Hindlimb muscle (tissue), 1 donor: ENCODE measurements at places on chromosomes 7 and 10.

- DNase-seq = no peak
Measured at GRCh38 chr7:108808549-108809266, 239.0 kb downstream of the DNAJB9 start.

GRCh38 chr10:29857843-29858701 lies 201.3 kb downstream of the JCAD start:
- DNase-seq = peak; percentile 59

- DNase-seq = no peak
Measured at GRCh38 chr10:95739056-95739455, 16.9 kb upstream of the ENTPD1 start.

DNA sequence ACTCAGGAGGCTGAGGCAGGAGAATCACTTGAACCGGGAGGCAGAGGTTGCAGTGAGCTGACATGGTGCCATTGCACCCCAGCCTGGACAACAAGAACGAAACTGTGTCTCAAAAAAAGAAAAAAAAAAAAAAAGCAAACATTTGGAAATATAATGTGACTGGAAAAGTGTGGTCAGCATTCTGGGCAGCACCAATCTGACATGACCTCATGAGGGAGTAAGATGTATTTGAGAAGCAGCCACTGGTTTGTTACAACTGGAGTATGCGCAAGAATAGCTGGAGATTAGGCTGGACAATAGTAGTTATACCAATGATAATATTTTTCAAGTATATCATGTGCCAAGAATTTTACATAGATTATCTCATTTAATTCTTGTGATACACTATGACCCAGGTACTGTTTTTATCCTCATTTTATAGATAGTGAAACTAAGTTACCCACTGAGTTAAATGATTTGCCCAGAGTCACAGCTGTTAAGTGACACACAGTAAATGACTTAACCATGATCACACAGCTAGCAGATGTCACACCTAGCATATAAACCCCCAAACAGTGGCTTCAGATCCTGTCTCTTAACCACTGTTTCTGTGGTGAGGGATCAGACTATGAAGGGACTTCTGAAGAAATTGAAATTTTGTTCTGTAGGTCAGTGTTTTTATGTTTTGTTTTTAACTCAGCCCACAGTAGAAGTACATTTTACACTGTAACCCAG lies 11.1 kb downstream of the MCU start:
- DNase-seq = peak; percentile 47

DNA sequence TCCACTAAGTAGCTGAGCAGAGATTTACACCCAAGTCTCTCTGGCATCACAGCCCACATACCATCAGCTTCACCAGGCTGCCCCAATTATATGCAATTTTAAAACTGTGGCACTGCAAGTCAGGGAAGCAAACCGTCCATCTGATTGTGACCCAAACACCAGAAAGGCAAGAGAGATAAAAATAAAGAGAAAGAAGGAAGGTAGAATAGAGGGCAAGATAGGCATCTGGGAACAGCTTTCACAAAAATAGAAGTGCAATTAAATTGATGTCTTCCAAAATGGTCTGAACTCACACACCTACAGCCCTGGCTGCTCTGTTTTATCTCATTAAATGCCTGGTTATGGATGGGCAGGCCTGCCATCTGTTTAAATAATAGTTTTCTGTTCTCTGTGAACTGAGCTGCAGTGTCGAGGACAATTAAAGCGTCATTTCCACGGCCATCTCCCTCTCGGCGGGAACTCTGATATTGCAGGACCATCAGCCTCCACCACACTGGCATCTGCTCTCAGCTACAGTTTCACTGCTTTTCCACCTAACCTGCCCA lies 509.1 kb downstream of the INHBA start:
- no peak for DNase-seq

- DNase-seq = peak; percentile 60
Measured at GRCh38 chr7:25288556-25289307, 60.4 kb upstream of the NPVF start.

- no peak for DNase-seq
Measured at GRCh38 chr10:13917791-13918190, 331.0 kb downstream of the PRPF18 start.

- DNase-seq = no peak
Measured at GRCh38 chr7:99094401-99094800, 49.5 kb downstream of the SMURF1 start.

GRCh38 chr7:17168416-17168815 lies 130.0 kb upstream of the AHR start:
- no peak for DNase-seq

- no peak for DNase-seq
Measured at GRCh38 chr7:137003086-137003485, 134.6 kb downstream of the CHRM2 start.

GRCh38 chr10:61338146-61338545 lies 115.0 kb downstream of the TMEM26 start:
- DNase-seq = no peak

DNA sequence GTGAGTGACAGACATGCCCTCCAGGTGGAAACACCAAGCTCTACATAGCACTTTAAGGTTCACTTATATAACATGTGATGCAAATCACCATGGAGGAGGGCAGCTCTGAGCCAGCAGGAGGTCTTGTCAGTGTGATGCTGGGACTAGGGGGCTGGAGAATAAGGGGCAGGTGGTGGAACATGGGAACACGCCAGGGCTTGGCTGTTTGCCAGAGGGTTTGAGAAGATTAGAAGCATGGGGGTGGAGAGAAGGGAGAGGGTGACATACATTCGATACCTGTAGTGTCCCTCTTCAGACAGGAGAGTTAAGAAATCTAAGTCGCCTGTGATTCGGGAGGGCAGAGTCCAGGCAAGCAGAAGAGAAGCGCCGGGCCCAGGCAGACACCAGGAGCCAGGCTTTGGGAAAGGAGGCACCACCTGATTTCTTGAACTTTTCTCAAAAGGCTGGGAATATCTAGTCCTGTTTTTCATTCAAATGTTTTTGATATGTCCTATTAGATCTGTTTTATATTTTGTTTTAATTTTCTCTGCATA lies 16.9 kb upstream of the LAMB4 start:
- DNase-seq = no peak

GRCh38 chr10:79353000-79353406 lies 5.7 kb downstream of the PPIF start:
- DNase-seq = no peak

DNA sequence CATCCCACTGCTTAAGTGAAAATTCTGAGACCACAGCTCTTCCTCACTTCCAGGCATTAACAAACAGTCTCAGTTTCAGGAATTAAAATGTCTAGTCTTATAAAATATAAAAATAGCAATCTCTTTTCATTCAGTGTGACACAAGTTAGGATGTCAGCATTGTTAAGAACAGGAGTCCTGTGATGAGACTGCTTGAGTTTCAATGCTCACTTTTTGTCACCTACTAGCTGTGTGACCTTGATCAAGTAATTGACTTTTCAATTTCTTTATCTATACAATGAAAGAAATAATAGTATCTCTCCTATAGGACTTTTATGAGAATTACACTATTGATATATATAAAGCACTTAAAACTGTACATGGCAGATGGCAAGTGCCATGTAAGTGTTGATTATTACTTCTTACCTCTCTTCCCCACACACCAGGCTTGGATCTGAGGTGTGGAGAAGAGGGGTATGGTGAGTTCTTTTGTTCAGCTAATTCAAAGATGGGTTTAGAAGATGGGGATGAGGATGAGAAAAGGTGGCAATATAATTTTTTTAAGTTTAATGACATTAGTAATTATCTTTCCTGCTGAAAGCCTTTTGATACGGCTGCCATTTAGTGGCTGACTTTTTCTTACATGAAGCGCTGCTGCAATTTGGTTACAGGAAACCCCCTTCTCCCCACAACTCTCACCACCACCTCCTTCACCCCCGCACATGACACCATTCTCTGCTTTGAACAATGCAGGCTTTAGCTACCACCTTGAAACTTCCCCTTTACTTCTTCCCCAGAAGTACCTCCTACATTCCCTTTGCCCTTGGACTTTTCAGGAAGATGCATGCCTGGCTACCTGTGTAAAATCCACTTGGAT lies 20.8 kb upstream of the HYAL4 start:
- no peak for DNase-seq

DNA sequence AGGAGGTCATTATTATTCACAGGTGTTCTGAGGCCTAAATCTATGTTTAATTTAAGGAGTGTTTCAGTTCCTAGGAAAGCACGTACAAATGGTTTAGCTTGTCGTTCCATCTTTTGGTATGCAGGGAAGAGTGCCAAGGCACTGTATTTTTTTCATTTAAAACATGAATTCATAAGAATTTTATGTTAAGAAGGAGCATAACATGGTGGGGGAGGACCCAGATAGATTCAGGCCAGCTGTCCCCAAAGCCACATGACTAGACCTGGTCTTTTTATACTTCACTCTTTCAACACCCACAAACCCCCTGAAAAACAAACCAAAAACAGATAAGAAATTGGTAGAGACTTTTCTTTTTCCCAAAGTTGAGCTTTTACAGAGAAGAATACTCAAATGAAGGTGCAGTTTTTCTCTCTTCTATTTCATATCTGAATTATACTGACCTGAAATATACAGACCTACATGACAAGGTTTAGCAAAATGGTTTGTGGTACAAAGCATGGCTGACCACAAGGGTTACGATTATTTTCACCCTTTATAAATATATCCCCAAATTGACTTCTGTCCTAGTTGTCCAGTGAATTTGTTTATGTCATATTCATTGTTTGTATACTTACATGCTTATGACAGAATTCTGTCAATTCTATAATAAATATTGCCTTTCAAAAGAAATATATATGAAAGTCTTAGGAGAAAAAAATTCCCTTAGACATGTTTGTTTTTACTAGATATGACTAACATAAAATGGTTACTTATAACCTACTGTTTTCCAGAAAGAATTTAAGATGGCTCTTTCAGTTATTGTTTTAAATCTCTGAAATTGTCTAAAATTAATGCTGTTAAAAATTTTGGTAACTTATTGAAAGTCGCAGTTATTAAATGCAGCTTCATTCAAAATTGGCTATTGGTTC lies 71.3 kb downstream of the AP3M1 start:
- DNase-seq = no peak

DNA sequence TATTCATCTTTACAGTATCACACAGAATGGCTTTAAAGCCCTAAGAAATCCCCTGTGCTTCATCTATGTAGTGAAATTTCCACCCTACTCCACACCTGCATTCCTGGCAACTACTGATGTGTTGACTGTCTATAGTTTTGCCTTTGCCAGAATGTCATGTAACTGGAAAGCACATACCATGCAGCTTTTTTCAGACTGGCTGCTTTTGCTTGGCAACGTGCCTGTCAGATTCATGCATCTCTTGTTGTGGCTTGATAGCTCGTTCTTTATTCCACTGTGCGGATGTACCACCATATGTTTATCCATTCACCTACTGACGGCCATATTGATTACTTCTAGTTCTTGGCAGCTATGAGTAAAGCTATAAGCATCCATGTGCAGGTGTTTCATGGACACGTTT lies 30.6 kb downstream of the RBM17 start:
- no peak for DNase-seq
